Lower leg skin (tissue), 4 donors: ENCODE measurements at places on chromosomes 13 and 19.

DNA sequence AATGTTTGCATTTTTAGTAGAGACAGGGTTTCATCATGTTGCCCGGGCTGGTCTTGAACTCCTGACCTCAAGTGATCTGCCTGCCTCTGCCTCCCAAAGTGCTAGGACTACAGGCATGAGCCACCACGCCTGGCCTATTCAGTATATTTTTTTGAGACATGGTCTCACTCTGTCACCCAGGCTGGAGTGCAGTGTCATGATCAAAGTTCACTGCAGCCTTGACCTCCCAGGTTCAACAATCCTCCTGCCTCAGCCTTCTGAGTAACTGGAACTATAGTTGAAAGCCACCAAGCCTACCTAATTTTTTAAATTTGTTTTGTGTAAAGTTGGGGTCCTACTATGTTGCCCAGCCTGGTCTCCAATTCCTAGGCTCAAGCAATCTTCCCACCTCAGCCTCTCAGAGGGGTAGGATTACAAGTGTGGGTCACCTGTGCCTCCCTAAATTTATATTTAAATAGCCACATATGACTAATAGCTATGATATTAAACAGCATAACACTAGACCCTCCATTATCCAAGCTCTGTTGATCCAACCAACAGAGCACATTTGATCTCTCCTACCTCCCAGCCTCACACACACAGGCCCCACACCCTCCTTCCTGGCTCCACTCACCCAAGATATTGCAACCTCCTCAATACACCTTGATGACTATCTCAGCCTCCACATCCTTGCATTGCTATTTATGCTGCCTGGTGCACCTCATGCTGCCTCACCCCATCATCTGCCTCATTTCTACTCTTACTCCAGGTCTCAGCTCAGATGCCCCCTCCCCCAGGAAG, 2.1 kb upstream of the CEACAM19 start:
- DNase-seq = no peak

- DNase-seq = no peak
Observed at GRCh38 chr19:5957170-5957569, 20.8 kb downstream of the RANBP3 start.

GRCh38 chr13:99316657-99317256, 9.6 kb upstream of the GPR183 start:
- no peak for DNase-seq

DNA sequence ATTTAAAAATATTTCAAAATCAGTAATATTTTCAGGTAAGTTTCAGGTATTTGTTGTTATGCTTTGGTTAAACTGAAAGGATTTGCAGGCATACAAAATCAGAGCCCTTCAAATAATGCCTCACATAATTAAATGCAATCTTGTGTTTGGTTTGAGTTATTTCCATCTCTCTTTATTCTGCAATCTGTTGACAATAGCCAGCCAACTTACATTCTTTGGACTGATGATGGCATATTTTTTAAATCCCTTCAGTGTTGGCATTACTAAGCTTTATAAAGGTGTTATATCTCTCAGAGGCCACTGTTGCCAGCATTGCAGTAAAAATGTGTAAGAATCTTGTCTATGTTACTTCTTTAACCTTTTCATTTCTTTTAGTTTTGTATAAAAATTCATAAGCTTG, 257.2 kb upstream of the RFC3 start:
- DNase-seq = no peak

- no peak for DNase-seq
Observed at GRCh38 chr13:92657565-92657964, 569.0 kb upstream of the GPC6 start.

DNA sequence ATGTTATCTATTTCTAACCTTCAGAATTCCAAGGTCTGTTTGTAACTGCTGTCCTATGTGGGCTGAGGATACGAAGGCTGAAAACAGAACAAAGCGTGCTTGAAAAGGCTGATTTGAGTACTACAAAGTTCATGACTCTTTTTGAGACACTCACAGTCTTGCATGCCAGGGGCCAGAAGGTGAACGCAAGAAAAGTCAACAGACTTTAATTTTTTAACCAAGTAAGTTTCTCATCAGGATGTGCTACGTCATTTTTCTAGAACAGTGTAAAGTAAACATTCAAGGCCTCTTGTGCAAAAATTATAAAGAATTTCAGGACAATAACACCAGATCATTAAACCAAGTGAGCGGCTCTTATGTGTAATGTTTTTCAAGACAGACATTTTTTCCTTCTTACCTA, 163.5 kb downstream of the COG6 start:
- DNase-seq = no peak

DNA sequence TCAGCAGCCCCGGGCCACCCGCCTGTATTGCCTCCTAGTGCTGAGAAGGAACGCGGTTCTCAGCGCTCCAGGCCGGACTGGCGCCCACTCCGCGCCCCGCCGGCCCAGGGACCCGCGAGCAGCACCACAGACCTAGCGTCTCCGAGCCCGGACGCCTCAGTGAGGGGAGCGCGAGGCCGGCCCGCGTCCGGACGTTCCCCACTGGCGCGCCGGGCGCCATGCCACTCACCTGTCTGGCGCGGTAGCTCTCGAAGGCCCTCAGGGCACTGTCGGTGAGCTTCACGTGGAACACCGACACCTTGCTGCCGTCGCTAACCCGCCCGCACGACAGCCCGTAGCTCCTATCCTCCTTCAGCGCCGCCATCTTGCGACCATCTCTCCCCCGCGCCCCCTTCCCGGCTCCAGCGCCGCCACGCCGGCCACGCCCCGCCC, at the start of gene ELL:
Gene ELL (minus strand): TSS at position 379 of the 432 bp plus-strand sequence. CDS start 15 bp downstream, at position 364.
- DNase-seq = no peak

GRCh38 chr19:9580728-9581127, 3.6 kb downstream of the ZNF121 start:
- DNase-seq = no peak

DNA sequence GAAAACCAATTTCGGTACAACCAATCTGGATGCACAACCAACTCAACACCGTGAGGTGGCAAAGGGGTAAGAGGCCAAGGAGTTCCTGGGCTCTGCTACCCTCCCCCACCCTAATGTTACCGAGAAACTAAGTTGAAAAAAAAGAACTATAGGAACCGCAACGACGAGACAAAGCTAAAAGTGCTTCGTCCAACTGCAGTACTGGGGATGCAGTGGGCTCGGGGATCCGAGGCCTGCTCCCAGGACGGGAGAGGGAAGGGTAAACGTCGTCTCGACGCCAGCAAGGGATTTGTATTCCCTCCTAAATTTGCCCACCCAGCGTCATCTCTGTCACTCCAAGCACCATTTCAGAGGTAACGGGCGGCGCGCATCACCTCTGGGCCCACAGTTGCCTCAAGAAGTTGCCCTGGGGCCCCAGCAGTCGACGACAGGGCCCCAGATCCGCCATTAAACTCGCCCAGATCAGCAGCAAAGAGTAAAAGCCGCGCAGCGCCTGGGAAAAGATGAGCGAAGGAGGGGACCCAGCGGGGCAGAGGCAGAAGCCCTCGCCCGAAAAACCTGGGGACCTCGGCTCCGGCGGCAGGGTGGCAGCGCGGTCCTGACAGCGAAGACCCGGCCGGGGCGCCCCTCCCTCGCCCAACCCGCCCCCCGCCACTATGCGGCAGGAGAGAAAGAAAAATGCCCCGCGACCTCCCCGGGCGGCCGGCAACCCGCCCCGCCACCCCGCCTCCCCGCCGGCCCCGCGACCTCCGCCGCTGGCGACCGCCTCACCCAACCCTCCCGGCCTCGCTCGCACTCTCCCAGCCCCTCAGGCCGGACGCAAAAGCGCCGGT, 752 bp downstream of the ZMYM5 start:
- peak; percentile 27 for DNase-seq

DNA sequence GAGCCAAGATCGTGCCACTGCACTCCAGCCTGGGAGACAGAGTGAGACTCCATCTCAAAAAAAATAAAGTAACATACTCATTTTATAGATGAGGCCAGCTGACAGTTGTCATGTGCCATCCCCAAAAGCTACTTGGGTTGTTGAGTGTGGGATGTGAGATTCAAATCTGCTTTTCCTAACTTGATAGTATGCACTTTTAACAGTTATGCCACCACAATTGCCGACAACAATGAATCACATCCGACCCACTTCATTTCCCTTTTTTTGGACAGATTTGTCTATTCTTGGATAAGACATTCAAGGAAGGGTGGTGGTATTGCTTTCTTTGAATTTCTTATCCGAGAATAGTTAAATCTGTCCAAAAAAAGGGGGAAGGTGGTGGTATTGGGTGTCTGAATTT, 16.3 kb upstream of the DNMT1 start:
- DNase-seq = no peak
